DND-41 (cell line): ENCODE measurements at places on chromosomes 6 and 20.

DNA sequence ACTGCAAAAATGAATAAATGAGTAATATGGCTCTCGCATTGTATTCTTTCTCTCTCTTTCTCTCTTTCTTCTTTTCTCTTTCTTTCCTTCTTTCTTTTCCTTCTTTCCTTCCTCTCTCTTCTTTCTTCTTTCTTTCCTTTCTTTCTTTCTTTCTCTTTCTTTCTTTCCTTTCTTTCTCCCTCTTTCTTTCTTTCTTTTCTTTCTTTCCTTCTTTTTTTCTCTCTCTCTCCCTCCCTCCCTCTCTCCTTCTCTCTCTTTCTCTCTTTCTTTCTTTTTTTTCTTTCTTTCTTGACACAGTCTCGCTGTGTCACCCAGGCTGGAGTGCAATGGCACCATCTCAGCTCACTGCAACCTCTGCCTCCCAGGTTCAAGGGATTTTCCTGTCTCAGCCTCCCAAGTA lies 20.3 kb upstream of the ELOVL5 start:
- no peak for DNase-seq

- DNase-seq: no peak
Observed at GRCh38 chr6:37324131-37325033, 29.4 kb upstream of the RNF8 start.

GRCh38 chr6:36319436-36319762 lies 17.3 kb downstream of the BNIP5 start:
- DNase-seq: no peak

- DNase-seq: no peak
Observed at GRCh38 chr6:79630380-79630882, 698 bp upstream of the SH3BGRL2 start.

DNA sequence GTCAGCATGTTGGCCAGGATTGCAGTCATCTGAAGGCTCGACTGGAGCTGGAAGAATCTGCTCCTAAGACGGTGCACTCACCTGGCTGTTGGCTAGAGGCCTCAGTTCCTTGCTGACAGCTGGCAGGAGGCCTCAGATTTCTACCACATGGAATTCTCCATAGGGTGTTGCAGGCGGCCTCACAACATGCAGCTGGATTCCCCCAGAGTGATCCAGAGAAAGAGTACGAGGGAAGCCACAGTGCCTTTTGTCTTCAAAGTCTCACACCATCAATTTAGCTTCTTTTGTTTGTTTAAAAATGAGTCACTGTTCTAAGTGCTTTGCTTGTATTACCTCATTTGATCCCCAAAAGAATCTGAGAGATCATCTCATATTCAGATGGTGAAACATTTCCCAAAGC lies 65.5 kb upstream of the FYN start:
- DNase-seq: no peak

- DNase-seq: peak; percentile 16
Observed at GRCh38 chr6:85449388-85449817, 480 bp upstream of the NT5E start.

GRCh38 chr20:52493171-52493721 lies 301.7 kb upstream of the ZFP64 start:
- no peak for DNase-seq

DNA sequence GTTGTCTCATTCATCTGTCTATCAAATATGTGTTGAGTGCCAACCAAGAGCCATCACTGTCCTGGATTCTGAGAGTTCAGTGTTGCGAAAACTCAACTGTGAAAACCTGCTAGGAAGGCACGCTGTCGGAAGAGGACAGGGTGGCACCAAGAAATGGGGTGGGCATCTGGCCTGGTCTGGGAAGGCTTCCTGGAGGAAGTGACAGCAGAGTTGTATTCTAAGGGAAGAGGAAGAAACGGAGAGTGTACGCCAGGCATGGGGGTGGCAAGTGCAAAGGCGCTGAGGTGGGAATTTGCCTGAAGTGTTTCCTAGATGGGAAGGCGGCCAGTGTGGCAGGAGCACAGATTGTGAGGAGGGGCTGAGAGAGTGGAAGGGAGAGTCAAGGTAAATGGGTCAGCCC lies 91.2 kb downstream of the ANKRD60 start:
- DNase-seq: no peak

DNA sequence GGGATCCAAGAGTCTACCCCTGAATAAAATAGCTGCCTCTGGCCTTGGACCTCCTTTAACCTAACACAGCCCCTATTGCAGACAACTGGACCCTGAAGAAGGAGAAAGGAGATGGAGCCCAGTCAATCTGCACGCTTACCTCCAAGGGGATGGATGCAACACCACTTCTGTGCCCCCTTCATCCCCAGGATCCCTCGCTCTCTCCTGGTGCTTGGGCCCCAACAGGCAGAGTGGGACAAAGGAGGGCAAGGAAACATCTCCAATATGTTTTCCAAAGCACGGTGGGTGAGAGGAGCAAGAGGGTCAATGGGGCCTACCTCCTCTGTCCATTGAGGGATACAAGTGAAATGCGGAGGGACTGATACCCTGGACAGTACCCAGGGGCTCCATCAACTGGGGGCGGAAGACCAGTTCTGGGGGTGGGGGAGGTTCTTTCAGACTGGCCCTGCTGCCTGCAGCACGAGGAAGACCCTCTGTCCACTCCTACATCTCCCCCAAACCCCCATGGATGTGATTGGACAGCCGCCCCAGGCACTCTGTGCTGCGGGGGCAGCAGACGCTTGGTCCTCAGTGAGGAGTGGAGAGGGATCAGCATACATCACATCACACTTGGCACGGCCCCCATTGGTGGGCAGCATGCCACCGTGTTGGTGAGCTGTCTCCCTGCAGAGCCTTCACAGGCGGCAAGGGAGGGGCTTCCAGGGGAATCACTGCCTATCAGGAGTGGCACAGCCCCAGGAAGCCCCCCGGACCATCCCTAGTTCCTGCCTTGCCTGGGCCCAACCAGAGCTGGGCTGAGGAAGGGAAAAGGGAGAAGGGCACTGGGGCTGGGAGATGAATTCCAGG lies 70.6 kb downstream of the MRPL14 start:
- no peak for DNase-seq

DNA sequence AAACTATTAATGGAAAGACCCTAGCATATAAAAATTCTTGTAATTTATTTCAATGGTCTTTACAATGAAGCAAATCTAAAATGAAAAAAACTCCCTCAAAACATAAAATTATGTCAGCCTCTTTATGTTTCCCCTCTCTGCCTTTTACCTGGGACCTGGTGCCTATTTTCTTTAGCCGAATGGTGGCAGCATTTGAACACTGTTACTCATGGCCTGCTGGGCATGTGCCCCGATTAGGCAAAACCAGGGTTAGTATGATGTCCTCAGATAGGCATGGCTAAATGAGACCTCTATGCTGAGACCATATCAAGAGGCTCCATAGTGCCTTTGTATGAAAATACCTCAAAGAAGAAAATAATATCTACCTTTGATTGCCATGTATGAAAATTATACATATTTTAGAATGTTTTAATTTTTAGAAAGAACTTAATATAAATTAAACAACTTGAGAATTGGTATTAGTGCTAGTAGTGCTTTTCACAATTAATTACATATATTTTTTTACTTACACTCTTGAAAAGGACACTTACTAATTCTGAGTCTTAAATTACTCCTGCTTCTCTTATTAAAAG lies 22.5 kb upstream of the C6orf58 start:
- DNase-seq: peak; percentile 14

DNA sequence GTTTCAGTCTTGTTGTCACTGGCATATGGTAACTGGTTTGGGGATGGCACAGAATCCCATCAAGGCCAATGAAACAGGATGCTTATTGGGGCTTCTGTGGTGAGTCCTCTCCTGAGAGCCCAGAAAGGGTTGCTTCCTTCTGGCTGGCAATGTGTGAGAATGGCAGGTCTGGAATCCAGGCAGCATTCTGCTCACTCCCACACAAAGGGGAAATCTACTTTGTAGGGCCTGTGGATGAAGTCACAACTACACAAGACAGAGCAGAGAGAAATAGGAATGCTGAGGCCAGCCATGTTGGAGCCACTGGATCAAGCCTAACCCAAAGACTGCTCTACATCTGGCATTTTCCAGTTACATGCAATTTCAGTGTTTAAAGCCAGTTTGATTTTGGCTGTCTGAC lies 15.7 kb downstream of the PLAGL2 start:
- no peak for DNase-seq

DNA sequence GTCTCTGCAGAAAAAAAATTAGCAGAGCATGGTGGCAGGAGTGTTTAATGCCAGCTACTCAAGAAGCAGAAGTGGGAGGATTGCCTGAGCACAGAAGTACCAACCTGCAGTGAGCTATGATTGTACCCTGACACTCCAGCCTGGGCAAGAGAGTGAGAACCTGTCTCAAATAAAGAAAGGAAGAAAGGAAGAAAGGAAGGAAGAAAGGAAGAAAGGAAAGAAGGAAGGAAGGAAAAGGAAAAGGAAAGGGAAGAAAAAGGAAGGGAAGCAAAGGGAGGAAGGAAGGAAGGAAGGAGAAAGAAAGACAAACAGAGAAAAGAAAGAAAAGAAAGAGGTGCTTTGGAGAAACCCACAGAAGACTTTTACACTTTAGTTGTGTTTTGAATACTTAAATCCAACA lies 12.8 kb upstream of the PDCD2 start:
- no peak for DNase-seq

DNA sequence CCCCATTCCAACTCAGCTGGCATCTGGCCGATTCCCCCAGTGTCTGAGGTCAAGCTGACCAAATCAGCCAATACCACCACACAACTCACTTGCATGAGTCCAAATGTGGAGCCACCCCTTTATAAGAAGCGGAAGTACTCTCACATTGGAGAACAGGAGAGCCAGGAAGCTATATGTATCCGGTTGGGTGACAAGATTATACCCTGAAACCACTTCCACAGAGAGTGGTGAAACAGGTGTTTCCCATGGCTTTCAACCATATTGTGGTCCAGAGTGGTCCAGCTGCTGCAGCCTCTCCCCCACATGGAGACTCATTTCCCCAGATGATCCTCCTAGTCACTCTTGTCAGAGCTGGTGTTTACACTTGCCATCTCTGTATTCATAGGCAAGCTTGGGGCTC lies 24.0 kb upstream of the SERINC1 start:
- peak; percentile 17 for DNase-seq

- no peak for DNase-seq
Observed at GRCh38 chr6:29547573-29547972, 12.0 kb downstream of the UBD start.

DNA sequence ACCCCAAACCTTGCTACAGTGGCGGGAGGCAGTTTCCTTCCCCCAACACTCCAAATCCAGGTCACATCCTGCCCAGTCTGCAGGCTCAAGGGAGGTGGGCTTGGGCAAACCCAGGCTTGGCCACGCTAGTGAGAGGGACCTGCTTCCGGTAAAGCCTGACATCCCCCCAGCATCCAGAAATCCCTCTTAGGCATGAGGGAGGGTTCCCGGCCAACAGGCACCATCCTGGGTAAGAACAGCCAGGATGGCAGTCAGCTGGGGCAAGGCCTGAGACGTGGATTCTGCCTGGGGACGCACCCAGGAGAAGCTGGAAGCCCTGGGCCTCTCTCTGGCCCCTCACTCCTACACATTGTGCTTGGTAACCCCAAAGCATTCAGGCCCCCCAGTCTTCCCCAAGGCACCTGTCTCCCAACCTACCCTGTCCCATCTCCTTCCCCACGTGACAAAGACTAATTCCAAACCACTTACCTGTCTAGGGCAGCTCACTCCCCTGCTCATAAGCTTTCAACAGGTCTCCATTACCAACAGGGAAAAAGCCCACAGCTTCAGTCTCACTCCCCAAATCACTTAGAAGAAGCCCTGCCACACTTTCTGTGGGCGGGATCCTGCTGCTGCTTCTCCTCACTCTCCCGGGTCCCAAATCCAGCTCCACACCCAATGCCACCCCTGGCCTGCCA lies 2.1 kb downstream of the C20orf144 start:
- DNase-seq: no peak

- no peak for DNase-seq
Observed at GRCh38 chr6:52160472-52161104, 25.6 kb upstream of the IL17A start.

DNA sequence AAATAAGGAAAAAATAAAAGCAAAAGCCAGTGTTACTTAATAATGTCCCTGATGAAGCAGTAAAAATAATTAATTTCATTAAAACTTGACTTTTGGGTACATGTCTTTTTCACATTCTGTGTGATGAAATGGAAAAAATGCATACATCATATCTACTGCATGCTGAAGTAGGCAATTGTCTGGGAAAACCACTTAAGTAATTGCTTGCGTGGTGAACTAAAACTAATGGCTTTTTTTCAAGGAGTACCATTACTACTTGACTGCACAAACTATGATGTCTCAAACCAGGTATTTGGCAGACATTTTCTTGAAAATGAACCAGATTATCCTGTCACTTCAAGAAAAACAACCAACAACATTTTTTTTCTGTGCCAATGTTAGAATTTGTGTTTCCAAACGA lies 91.3 kb upstream of the AKIRIN2 start:
- DNase-seq: no peak

DNA sequence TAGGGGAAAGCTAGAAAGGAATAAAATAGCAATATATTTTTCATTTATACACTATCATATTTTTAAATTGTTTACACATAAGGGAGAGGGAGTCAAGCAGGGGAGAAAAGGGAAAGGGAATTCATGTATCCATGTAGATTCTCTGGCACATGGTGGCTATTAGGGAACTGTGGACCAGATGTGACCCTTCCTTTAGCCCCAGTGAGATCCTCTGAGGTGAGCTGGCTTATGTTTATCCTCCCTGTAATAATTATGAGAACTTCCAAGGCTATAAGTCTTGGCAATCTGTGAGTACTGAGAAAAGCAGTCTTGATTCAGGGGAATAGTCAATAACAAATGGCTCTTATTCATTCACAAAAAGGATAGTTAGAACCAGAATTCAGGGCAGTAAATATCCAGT lies 42.6 kb downstream of the TSBP1 start:
- no peak for DNase-seq

GRCh38 chr6:110999634-111000270 lies 17.9 kb downstream of the RPF2 start:
- DNase-seq: no peak

GRCh38 chr6:13457577-13457976 lies 29.8 kb downstream of the GFOD1 start:
- no peak for DNase-seq

- DNase-seq: no peak
Observed at GRCh38 chr6:48222241-48222640, 111.2 kb upstream of the PTCHD4 start.

- DNase-seq: no peak
Observed at GRCh38 chr6:157194643-157195042, 128.7 kb downstream of the TMEM242 start.

DNA sequence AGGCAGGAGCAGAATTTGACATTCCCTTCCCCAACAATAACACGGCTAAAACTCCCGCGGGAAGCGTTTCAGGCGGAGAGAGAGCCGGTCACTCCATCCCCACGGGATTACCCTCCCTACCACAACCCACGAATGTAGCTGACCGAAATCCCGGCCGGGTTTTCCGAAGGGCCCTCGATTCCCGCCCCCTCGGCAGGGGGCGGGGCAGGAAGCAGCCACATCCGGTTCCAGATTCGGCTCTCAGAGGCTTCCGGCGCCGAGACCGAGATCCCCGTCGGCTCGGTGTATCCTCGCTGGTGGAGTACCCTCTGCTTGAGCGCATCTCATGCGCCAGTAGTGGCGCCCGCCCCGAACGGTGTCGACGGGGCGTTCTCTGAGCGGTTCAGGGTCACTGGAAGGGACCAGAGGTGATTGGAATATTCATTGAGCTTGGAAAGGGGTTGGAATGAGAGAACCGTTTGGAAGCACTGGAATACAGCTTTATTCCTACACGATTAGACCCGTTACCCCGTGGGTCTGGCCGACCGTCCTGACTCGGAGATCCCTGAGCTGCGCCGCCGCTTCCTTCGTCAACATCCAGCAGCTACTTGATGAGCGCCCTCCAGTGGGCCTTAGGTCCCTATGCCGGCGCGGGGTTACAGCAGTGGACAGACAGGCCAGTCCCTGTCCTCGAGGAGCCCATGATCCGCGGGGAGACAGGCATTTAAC lies 649 bp upstream of the RGL2 start:
- peak; percentile 95 for DNase-seq
